ENCODE measurements at places on chromosomes 4 and X. TPM values are rescaled to one million over a fixed set of nuclear protein-coding genes. Genes with fewer than 3 reads are reported as not detected.
A peak's percentile ranks its signal among the peaks of the same experiment; 100 is the strongest.

CXXC4 gene
- total RNA-seq: 2.2 TPM

DNA sequence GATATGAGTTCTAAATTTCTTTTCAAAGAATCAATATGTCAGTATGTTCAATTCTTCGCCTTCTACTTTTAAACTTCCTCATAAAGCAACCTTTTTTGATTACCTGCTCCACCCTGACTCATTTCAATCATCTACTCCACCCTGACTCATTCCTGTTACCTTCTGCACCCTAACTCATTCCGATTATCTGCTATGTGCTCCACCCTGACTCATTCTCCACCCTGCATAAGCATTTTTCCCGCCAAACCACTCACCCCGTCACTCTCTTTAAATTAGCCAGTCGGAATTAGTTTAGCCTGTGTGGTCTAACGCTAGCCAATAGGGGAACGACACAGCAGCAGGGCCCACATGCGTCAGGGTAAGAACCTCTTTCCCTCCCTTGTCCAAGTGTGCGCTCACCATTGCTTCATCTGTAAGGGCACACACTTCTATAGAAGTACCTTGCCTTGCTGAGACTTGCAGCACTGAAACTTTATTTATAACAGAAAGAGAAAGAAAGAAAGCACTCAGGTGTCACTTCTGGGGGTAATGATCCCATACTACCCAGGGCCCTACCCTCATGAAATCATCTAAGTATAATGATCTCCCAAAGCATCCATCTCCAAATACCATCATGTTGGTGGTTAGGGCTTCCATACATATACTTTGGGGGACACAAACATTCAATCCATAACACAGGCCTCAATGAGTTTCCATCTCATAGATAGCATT is 875.2 kb downstream of the RAPGEF2 start:
- no peak for DNase-seq

MED14 gene
- 59.1 TPM for total RNA-seq

SMIM9 gene
- total RNA-seq: not detected

GRCh38 chr4:54228961-54229501 is at the start of gene PDGFRA:
Gene PDGFRA (plus strand): TSS chr4:54229293. CDS start chr4:54258769, 29,476 bp downstream.
- DNase-seq: no peak

DNA sequence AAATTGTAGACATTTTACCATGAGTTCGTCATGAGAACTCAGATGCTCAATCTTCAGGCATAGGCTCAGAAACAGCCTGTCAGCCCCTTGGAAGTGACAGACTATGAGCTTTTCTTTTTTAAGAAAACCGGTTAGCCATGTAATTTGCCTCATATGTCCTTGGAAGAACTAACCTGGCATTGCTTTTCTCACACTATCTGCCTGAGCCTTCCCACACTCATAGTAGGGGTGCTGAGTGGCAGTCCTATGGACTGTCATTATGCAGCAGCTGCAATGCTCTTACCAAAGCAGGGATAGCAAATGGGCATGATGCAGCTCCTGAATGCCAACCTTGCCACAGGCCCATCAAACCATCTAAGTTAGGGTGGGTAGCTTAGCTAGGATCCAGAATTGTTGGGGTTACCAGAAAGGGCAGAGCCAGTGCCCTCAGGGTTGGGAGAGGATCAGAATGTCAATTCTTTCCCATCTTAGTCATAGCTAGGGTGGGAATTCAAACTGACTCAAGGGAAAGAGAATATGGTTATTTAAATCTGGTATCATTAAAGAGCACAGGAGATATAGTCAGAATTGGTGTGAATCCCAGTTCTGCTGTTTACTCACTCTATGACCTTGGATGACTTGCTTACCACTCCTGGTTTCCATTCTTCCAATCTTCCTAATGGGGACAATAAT is 230.6 kb upstream of the CPEB2 start:
- DNase-seq: no peak

DNA sequence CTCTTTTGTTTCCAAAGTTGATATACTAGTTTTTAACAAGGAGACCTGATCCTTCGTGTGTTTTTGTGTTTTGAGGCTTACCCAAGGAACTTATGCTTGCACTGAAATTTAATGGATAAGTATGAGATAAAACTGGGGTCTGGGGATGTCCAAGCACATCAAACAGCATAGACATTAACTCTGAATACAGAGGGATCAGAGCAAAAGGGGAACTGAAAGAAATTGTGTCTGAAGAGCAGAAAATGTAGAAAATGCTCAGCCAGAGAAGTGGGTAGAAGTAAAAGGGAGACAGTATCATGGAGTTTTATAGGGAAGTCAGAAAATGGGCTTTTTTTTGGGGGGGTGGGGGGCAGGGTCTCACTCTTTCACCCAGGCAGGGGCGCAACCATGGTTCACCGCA is 695.4 kb downstream of the ARAP2 start:
- no peak for DNase-seq

DNA sequence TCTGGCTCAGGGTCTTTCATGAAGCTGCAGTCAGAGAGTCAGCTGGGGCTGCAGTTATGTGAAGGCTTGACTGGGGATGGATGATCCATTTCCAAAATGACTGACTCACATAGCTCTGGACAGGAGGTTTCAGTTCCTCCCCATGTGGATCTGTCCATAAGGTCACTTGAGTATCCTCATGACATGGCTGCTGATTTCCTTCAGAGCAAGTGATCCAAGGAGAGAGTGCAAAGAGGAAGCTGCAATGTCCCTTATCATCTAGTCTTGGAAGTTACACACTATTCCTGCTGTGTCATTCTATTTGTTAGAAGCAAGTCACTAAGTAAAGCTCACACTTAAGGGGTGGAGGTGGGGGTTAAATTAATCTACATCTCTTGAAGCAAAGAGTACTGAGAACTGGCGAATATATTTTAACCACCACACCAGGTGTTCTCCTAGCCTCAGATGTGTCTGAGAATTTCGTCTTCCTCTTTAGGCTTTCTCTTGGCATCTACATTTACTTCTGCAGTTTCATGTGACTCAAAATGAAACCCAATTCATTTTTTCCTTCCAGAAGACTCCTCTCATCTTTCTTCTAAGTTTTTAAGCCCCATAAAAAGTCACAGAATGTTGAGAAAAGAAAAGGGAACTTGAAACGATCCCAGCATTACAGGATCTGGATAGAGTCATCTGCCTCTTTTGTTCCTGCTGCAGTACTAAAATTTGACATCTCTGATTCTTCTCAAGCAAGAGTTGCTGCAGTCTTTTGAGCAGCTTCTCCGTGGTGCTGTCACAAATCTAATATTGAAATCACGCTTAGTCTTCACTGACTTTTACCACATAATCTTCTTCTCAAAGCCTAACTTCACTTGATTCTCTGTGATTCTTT is 3.8 kb upstream of the GRPR start:
- DNase-seq: no peak

- no peak for DNase-seq
These were observed 3.1 kb upstream of the C4orf17 start for GRCh38 chr4:99507762-99508161.

NWD2 gene
- total RNA-seq: not detected

GRCh38 chr4:53012738-53013137 is 150.6 kb downstream of the RASL11B start:
- peak; percentile 49 for DNase-seq

MXRA5 gene
- not detected for total RNA-seq

DNA sequence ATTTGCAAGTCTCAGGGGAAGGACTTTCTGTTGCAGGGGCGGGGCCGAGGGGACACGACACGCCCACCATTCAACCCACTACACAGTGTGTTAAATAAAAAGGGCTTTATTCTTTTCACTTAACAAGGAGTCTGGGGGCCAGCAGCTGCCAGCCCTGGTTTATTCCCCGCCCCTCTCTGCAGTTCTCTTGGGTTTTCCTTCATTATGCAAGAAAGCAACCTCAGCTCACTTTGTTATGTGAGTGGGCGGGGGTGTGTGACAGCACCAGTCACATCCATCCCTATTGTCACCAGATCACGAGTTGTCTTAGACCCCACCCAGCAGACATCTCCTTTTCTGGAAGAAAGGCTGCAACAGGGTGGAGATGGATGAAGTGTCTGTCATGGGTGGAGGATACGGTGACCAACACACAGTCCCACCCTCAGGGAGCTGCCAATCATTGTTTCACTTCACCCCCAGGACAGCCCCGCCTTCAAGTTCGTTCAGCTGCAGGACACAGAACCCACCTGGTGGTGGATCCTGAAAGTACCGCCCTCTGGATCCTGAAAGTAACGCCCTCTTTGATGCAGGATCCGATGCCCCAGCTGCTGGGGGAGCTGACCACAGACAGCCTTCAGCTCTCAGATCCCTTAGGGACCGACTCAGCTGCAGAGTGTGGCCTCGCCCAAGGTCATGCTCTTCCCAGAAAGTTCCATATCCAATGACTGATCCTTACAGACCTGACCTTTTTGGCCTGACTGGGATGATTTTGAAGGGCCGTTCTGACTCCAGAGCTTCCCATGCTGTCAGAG is 79.6 kb downstream of the SMIM20 start:
- DNase-seq: peak; percentile 54

GRCh38 chr4:141020801-141021261 is 112.4 kb downstream of the RNF150 start:
- DNase-seq: no peak

DNA sequence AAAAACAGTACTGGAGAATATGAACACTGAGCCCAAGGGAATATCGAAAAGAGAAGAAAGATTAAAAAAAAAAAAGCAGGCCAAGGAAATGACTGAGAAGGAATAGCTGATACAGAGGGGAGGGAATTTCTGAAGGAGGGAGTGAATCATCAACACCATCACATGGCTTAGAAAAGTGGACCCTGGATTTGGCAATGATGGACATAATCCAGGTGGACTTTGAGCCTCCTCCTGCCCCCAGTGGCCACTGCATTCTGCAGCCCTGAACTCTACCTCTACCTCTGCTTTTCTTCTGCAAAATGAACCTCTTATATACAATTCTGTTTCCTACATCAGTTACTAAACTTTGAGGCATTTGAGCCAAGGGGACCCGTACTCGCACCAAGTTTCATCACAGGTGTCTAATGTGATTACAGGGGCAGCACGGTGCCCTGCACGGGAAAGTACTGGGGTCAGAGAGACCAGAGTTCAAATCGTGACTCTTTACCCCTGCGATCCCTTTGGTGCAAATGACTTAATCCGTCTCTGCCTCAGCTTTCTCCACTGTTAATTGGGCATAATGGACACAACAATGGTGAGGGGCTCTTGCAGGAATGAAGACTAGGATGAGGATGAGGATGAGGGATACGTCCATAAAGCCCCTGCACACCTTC is 1.1 kb downstream of the OCIAD2 start:
- DNase-seq: no peak

USP27X gene
- 6.4 TPM for total RNA-seq

DNA sequence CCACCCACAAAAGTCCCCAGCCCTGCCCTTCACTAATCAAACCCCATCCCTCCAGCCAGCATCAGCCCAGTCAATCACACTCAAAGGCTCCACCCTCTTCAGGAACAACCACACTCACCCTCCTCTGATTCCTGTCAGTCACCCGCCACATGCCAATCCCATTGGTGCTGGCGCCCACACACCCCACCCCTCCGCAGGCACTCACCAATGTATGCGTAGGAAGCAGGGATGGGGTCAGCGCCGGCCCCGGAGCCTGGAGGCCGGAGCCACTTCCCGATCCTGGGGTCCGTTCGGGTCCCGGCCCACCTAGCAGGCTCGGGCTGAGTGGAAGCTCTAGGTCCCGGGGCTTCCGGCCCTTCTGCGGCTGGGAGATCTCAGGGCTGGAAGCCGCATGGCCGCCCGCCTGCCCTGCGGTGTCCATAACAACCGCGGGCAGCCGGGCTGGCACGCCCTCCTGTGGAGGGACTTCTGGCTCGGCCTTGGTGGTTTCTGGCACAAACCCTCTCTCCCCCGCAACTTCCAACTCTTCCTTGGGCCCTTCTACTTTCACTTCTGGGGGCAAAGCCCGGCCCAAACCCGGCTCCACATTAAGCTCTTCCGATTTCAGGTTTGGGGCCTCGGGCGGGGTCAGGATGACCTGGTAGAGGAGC is 7.9 kb upstream of the CFP start:
- DNase-seq: no peak

GLOD5 gene
- not detected for total RNA-seq

GRCh38 chr4:10694151-10694827 is 9.7 kb upstream of the CLNK start:
- DNase-seq: no peak

DNA sequence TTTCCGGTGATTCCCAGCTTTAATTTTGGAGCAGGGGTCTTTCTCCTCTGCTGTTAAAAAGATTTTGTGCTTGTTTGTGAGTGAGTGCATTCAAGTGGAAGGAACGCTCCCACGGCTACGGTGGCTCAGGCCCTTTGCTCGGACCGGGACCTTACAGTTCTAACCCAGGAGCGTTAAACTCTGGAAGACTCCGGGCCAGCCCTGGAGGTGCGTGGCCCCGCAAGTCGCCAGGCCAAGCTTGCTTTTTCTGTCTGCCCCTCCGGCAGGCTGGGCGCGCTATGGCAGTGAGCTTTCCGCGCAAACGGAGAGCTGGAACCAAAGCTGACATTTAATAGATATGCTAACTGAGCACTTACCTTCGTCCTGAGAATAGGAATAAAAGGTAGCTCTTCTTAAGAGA is 18.3 kb upstream of the PITX2 start:
- DNase-seq: no peak

DNA sequence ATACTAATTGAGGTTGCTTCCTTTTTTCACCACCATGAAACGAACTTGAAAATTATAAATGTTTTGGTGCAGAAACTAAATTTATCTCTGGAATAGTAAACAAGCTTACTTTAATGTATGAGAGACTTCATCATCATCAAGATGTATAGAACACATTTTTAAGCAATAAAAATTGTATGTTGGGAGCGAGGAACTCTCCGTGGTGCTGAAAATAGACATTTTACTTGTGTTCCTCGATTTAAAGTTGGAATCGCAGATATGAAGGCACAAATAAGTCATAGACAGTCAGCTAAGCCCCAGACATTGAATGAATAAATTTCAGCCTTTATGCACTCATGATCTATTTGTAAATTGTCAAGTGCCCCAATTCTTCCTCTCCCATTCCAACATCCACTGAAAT is 310.7 kb downstream of the STK32B start:
- peak; percentile 47 for DNase-seq

GRCh38 chr4:31595496-31595895 is 875.3 kb downstream of the PCDH7 start:
- no peak for DNase-seq

CCKAR gene
- not detected for total RNA-seq

GRCh38 chr4:117845270-117845669 is 189.0 kb upstream of the NDST3 start:
- DNase-seq: no peak

LNX1 gene
- 0.33 TPM for total RNA-seq

REELD1 gene
- total RNA-seq: not detected

DNA sequence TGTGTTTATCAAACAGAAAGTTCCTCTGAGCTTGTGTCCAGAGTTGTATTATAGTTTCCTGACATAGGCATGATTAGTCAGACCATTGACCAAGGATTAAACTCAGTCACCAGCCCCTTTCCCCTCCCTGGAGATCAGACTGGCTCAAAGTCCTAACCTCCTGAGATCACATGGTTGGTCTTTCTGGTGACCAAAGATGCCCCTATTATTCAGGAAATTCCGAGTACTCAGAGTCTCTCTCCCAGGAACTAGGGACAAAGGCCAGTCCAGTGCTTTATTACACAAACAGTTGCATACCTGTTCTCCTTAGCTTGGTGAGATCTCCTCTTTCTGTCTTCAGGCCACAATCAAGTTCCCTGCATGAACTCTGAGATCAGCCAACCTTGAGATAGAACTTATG is 14.5 kb upstream of the ENPP6 start:
- DNase-seq: no peak

- DNase-seq: no peak
These were observed 36.8 kb downstream of the GPRIN3 start for GRCh38 chr4:89270792-89271191.

FAM241A gene
- 1.4 TPM for total RNA-seq

DRD5 gene
- not detected for total RNA-seq

Measured in A673 (cell line).